Stimulated activated CD8-positive, alpha-beta memory T cell treated with anti-CD3 and anti-CD28 coated beads, Interleukin-12 subunit alpha, Interleukin-12 subunit beta, amount 100 ng/mL, for 1 hour (primary cell): ENCODE measurements at places on chromosomes 4 and X.

GRCh38 chr4:108107729-108108382 is 60.9 kb downstream of the LEF1 start:
- peak; percentile 40 for DNase-seq

- no peak for DNase-seq
Measured at GRCh38 chr4:107283587-107284559, 247.8 kb upstream of the DKK2 start.

DNA sequence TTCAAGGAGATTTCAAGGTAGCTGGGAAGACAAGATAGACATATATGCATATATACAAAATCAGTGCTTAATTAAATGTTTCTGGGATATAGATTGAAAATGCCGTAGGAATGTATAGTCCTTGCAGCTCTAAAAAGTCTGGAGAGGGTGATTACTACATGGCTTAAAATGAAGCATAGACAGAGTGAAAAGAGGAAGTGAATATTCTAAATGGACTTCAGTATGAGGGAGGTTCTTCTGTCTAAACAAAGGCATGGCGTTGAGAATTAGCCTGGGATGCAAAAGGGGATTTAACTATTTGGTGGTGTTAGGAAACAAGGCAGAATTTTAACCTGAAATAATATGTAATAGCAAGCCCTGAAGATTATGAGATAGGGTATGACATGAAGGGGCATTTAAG is 141.5 kb upstream of the FRMPD4 start:
- no peak for DNase-seq

GRCh38 chr4:16205298-16206164 is 20.7 kb downstream of the TAPT1 start:
- DNase-seq = no peak

GRCh38 chr4:182969651-182970279 is 52.6 kb upstream of the DCTD start:
- no peak for DNase-seq

DNA sequence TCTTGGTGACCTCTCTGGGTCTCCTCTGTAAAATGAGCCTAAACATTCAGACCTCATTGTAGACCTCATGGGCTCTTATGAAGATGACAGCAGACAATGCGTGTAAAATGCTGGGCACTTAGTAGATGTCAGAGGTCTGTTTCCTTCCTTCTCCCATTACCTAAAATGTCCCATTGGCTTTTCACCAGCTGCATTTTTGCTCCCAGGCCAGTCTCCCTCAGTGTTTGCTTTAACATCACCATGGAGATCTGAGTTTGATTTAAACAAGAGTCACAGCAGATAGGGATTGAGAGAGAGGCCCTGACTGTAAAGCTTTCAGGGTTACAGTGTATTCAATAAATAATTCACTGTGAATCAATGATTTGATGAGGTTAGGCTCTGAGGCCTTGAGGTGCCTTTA is 24.3 kb downstream of the PSAPL1 start:
- no peak for DNase-seq

GRCh38 chr4:30870513-30870912 is 150.3 kb downstream of the PCDH7 start:
- DNase-seq = no peak

DNA sequence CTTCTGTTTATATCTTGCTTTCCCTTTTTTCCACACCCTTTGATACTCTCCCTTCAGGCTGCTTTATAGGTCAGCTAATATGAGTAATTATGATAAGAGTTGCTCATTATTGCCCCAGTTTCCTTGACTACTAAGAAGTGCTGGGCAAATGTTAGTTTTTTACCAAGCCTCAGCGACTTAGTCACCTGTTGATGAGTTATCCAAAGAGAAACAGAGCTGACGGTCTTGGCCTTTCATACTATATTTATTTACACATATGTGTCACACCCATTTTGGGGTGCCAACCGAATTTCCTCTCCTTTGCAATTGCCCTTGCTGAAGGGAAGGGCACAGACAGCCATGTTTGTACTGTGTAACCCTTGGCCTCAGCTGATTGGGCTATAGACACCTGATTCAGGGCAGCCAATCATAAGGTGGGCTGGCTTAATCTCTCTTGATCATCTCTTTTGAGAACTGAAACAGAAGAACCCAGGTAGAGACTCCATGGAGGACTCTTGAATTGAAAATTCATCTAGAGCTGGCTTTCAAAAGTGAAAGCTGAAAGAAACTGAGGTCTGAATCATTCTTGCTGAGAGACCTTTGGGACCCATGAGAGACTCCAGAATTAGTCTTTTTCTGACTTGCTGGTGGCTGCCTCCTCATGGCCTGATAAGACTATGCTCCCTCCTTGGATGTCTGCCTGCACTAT is 111.7 kb upstream of the RPS6KA3 start:
- DNase-seq = no peak

GRCh38 chr4:81502564-81502963 is 30.9 kb upstream of the RASGEF1B start:
- no peak for DNase-seq

DNA sequence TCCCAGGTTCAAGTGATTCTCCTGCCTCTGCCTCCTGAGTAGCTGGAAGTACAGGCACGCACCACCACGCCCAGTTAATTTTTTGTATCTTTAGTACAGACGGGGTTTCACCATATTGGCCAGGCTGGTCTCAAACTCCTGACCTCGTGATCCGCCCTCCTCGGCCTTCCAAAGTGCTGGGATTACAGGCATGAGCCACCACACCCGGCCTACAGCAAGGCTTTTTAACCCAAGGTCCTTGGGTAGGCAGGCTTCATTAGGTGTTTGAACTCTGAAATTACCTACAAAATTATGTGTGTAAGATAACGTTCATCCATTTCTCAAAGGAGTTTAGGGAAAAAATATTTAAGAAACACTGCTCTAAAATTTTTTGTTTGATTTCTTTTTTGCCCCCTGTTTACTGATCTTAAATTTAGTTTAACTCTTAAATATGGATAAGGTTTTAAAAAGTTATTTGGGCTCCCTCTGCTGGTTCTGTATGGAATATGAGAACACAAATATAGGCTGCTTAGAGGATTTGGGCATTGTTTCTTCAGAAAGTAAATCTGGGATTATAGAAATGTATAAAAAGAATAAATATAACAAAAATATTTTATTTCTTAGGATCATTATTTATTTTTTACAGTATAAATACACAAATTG is 92.8 kb downstream of the CBR4 start:
- DNase-seq = no peak
